Activated CD4-positive, alpha-beta memory T cell treated with anti-CD3 and anti-CD28 coated beads for 36 hours (primary cell): ENCODE measurements at places on chromosomes 6 and 20. TPM values are rescaled to one million over a fixed set of nuclear protein-coding genes. Genes with fewer than 3 reads are reported as not detected.
A peak's percentile ranks its signal among the peaks of the same experiment; 100 is the strongest.

DNA sequence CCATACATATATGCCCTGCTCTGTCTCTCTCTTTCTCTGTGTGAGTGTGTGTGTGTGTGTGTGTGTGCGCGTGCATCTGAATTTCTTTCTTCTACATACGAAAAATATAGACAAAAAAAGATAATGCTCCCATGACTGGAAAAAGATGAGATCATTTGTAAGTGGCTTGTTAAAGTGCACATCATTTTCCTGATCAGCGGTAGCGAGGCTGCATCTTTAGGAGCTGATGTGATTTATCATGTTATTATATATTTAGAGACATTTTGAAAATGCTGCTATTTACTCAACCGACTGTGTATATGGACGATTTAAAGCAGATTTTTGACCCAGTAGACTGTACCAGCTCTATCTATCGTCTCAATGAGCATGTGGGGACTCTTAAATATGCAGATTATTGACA is 265.3 kb downstream of the TSHZ2 start:
- DNase-seq = no peak

GRCh38 chr20:21360705-21361104 is 36.6 kb downstream of the NKX2-4 start:
- no peak for DNase-seq

The TINAG gene
- not detected for total RNA-seq

- peak; percentile 41 for DNase-seq
Measured at GRCh38 chr6:11806561-11807317, 28.1 kb upstream of the ADTRP start.

The FHL5 gene
- not detected for total RNA-seq
